Renal cortex interstitium (tissue), 15 donors: ENCODE measurements at places on chromosomes 3 and 15.

- DNase-seq: no peak
Observed at GRCh38 chr15:42163947-42164550, 7.6 kb upstream of the PLA2G4F start.

DNA sequence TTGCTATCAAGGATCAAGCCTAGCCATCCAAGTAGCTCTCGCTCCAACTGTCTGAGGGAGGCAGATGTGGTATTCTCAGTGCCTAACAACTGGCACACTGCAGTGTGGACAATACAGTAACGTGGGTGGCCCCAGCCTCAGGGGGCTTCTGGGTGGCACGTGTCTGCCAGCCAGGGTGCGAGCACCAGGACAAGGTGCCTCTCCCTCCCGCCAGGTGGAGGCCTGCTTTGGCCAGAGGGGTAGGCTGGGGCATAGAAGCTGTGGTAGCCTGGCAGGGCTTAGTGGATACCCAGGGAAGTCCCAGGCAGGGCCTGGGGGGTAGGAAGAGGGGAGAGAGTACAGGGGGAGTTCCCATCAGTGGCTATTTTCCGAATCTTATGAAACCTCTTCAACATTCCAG, 234.0 kb downstream of the PLCL2 start:
- no peak for DNase-seq

GRCh38 chr15:39397883-39398282, 183.0 kb upstream of the THBS1 start:
- DNase-seq: no peak

- no peak for DNase-seq
Observed at GRCh38 chr15:49466119-49466518, 43.1 kb downstream of the FGF7 start.

- DNase-seq: no peak
Observed at GRCh38 chr15:33846142-33846541, 122.2 kb upstream of the CHRM5 start.

DNA sequence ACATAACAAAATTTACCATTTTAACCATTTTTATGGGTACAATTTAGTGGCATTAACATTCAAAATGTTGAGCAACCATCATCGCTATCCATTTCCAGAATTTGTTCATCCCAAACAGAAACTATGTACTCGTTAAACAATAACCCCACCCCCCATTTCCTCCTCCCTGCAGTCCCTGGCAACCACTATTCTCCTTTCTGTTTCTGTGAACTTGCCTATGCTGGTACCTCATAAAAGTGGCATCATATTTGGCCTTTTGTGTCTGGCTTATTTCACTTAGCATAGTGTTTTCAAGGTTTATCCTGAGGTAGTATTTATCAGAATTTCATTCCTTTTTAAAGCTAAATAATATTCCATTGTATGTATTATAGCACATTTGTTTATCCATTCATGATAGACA, 32.4 kb downstream of the C3orf80 start:
- DNase-seq: no peak
